Liver (tissue), 10 donors: ENCODE measurements at places on chromosomes 3 and 15. TPM values are rescaled to one million over a fixed set of nuclear protein-coding genes. Genes with fewer than 3 reads are reported as not detected.

CD200 gene
- 0.28 TPM for total RNA-seq

DNA sequence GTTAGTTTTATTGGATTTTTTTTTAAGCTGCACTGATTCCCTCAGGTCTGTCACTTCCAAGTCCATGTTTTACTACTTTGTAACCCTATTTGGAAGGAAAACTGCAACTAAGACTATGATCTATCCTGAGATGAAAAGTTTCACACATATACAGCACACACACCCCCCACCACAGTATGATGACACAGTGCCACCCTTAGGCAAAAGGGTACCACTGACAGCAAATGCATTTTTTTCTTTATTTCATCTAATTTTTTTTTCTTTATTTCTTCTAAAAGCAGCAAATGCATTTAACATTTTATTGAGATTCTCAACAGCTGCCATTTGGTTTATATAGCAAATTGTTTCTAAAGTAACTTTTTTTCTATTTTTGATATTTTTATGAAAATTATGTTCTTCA, 21.2 kb downstream of the NGRN start:
- DNase-seq: no peak

OR5K3 gene
- not detected for total RNA-seq

DNA sequence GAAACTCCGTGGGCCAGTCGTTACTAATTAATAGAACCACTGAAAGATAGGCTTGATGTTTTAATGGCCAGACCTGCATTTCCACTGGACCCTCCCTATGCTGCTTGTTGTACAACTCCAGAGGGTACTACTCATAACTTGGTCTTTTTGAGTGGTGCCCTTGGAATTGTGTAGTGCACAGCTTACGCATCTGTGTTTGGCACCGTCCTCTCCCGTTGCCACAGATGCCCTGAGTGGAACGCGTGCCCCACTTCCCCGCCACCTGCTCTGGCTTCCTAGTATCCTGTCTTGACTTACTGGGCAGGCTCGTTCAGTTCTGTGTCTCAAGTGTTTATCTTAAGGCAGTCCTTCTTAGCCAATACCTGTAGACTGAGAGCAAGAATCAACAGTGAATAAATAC, 78.7 kb downstream of the USP13 start:
- no peak for DNase-seq

DNA sequence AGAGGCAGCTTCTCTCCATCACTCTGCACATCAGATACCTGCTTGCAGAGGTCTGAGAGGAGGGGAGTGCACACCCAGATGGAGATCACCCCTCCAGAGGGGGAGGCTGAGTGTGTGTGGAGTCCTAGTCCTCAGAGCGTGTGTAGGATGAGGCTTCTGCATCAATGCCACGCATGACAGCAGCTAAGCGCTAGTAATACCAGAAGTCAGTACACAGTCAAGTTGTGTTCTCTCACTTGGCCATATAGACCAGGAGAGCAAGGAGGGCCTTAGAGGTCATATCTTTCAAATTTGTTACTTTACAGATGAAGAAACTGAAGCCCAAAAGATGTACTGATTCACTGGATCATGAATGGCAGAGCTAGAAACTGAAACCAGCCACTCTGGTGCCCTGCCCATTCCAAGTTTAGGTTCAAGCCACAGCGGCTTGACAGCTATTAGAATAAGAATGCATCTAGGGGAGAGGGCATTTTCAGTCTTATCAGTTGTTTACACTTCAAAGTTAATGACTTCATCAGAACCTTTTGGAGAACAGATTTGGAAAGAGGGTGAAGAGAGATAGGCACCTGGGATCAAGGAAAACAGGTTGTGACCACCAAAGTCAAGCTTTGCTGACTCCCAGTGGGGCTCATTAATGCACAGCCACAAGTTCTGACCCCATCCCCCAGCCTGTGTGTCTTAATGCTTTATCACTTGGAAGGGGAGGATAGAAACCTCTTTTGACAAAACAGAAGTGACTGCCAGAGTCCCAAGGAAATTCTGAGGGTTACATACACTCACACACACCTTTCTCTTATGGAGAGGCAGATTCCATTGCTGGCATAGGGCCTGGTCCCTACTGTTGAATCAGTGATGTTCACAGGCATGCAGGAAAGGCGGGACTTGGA, 310.3 kb downstream of the CHST2 start:
- no peak for DNase-seq

- DNase-seq: no peak
Measured at GRCh38 chr3:184066211-184066610, 13.4 kb downstream of the HTR3C start.

DNA sequence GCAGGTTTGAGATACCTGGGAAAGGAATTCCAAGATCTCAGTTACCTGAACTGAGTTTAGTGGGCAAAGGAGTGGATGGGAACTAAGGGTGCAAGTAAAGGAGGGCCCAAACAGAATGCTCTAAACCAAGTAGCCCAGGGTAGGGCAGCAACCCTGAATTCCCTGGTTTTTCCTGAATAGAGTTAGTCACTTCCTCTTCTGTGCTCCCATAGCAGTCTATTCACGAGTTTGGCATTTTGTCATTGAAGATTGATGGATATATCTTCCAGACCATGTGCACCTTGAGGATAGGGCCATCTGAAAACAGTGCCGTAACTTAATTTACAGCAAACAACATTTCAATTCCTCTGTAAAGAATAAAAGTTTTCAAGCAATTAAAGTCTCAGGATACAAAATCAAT, 18.5 kb upstream of the PTX3 start:
- no peak for DNase-seq

DNA sequence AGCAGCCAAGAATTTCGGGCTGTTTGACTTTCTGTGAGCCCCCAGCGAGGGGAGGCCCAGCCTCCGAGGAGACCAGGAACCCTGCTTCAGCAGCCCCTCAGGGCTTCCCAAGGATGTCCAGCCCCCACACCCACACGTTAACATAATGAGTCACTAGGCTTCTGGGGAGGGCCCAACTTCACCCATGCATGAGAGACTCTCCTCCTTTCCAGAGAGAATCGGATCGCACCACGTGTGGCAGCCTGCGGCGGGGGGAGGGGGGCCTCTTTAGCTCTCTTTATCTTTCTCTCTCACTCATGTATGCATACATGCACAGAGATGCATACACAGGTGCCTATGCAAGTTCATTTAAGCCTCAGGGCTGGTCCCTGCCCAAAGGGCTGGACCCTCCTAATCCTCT, 3.1 kb upstream of the AP2M1 start:
- no peak for DNase-seq

- no peak for DNase-seq
Measured at GRCh38 chr3:95923496-95924210, 890.7 kb upstream of the EPHA6 start.

RTP2 gene
- total RNA-seq: not detected

TMEM40 gene
- not detected for total RNA-seq

GRCh38 chr3:66885326-66886000, 112.6 kb upstream of the KBTBD8 start:
- no peak for DNase-seq

LRRC57 gene
- total RNA-seq: 7.4 TPM

DNA sequence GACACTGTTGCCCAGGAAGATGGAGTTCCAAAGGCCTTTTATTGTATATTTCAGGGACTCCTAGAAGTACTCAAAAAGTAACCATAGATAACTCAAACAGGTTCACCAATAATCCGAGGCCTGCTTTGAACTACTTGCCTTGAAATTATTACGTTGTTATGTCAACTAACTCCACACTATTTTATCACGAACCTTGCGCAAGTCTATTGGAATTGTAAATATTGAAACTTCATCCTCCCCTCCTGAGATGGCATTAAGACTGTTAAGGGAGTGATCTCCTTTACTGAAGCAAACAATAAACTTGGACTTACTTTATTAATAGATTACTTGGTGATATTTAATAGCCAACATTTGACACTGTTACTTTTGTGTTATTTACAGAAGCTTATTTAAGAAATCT, 199.6 kb upstream of the GADL1 start:
- no peak for DNase-seq
